ENCODE measurements at places on chromosomes 4 and X.
A peak's percentile ranks its signal among the peaks of the same experiment; 100 is the strongest.

DNA sequence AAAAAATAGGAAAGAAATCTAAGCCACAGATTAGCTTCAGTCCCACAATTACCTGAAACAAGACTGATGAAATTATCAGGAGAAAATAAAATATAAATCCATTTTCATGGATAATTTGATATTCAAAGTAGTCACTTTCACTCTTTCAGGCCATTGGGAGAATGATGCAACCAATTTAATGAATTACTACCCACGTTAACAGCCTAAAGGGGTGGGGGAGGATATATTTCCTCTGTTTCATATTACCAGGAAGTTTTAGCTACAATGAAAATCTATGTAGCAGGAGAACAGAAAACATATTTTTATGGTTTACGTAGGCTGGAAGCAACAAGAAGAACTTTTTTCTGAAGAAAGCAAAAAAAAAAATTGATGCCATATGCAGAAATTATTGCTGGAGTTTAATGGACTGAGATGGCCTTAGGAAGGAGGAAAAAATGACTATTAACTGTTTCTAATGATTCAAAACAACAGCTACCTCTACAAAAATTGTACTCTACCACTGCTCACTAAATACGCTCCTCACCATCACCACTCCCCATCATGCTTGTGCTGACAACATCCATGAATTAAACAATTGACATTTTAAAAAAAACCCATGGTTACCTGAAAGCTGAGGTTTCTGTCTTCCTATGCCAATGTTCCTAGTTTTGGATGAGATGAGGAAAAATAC lies 100.9 kb downstream of the CXXC4 start:
- no peak for DNase-seq

- DNase-seq: no peak
These were observed 4.6 kb upstream of the CCNG2 start for GRCh38 chr4:77152421-77152820.

GRCh38 chrX:48942895-48943294 lies 14.5 kb downstream of the OTUD5 start:
- DNase-seq: no peak

DNA sequence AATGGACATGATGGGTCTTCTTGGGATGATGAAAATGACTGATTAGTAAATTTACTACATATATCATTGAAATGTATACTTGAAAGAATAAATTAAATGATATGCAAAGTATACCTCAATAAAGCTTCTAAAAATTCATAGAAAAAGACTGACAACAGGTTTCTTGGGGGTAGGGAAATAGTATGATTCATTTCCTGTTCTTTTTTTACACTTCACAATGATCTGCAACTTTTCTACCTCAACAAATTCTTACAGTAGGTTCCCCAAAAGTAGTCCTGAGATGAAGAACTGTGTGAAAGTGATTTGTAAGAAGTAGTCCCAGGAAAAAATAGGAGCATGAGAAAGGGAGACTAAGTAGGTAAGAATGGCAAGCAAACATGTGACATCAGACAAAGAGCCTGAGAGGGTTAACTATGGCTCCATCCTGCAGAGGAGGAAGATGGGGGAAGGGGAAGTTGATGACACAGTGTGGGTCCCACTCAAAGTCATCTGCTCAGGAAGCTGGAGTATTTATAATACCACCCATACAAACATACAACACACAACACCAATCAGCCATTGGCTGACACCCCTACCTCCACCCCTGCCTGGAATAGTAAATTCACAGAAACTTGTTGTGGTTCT lies 73.9 kb downstream of the ARHGAP6 start:
- no peak for DNase-seq

DNA sequence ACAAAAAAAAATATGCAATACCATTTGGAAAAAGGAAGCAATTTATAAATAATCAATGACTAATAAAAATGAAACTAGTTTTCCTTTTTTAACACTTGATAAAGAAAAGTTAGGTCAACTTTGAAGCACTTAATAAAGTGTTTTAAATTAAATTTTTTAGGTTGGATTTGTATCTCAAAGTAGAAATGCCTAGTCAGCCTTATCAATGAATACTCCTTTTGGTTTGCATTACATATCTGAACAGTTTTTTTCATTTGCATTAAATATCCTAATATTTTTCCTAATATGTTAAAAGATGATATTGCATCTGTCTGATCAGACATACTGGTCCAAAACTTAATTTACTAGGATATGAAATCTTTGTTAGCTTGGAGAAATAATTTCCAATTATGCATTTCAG lies 155.8 kb upstream of the ZFP42 start:
- no peak for DNase-seq

DNA sequence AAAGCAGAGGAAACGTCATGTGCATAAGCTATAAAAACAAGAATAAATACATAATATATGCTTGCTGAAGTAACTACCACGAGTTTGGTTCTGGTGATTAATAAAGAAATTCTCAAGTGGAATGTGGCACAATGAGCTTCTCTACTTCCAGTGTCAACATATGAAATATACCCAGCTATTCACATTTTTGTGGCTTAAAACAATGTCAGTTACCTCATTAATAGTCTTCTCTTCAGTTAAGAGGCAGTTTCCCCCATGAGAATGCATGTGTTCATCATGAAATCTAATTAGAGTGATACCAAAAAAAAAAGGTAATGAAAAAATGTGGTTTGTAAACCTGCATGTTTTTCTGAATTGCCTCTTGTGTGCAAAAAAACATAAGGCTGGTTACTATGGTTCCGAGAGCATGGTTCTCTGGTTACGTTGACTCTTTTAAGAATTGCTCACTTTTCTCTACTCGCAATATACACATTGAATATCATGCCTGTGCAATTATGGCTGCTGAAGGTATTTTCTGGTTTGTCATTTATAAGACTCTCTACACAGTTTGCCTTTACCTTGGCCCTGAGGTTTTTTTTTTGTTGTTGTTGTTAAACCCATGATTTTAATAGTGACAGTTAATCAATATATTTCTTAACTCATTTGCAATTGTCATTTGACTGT lies 108.2 kb downstream of the PCDH7 start:
- no peak for DNase-seq

DNA sequence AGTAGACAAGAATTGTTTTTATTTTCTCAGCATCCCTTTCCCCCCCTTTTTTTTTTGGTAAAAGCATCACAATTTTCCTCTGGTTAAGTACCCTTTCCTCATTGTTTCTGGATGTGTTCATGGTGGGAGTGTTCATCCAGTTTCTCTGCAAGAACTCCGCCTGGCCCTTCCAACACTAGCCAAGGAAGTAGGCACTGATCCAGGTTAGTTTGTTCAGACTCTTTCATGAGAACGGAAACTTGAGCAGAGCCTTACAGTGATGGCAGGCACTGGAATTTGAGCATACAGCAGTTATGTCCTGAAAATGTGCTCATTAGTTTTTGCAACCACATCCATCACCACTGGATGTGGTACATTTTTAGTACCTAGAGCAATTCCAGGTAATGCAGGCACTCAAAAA lies 336.1 kb upstream of the BOD1L1 start:
- no peak for DNase-seq

DNA sequence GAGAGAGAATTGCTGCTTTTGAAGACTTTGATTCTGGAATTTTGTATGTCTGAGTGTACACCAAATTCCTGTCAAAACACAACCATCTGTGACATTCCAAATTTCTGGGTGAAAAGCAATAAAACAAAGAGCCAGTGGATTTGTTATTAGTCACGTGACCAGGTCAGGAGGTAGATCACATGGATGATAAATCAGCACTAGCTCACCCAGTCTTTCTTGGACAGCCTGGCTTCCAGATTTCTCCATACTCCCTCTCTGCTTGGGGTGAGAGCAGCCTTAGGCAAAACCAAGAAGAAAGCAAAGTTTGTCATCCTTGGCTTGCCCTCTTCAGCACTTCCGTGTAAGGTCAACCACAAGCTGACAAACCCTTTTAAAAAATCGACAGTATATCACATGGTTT lies 194.2 kb downstream of the CLCN4 start:
- DNase-seq: no peak

DNA sequence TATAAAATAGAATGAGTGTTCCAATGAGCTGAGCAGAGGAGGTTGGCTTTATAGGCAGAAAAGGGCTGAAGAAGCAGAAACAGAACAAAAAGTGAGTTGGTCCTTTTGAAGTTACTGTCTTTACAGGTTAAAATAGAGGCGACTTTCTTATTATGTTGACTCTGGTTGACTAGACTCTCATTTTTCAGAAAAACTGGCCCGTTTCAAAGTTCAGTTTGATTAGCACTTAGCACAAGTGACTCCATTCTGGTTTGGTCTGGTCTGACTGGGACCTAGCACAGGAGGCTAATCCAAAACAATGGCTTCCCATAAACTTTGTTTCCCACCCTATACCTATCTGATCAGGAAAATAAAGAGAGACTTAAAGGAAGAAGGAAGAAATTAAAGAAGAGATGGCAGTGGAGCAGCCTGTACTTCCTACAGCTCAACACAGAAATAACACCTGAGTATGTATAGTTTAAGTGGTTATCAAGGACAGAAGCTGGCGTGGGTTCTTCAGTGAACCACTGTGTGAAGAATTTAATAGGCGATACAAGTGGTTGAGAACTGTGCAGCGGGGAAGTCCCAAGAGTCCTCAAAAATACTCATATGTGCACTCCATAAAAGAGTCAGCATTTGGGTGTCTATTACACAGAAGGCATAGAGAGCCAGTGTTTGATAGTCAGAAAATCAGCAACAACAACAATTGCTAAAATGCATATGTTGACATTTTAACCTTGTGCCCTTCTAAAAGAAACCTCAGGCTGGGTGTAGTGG lies 554.8 kb upstream of the HTR2C start:
- no peak for DNase-seq

DNA sequence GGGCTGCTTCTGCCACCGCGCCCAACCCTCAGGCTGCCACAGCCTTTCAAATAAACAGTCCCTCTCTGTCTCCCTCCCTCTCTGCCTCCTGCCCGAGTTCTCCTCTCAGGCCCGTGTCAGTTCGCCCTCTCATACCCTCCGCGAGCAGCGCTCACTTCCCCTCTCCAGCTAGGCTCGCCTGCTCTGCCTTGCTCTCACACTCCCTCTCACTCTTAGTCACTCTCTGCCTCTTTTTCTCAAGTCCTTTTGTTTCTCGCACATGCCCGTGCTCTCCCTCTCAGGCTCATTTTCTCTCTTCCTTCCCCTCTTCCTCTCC lies 3.2 kb downstream of the EFNB1 start:
- DNase-seq: no peak

DNA sequence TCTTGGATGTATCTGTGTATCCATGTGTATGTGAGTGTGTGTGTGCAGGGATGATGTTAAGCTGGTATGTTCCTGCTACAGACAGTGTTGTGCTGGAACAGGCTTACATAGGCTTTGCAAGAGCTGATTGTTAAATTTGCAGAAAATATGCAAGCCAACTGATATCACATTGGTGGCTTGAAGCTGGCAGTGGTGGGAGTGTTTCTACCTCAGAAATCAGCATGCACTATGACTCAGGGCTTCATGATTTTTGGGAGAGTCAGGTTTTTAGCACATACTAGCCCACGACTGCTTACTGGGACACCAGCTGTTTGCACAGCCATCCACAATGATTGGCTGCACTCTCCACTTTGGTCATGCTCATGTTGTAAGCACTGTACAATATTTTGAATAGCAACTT lies 261.8 kb downstream of the DHX15 start:
- DNase-seq: no peak

GRCh38 chr4:113636877-113637276 lies 124.7 kb downstream of the CAMK2D start:
- no peak for DNase-seq

DNA sequence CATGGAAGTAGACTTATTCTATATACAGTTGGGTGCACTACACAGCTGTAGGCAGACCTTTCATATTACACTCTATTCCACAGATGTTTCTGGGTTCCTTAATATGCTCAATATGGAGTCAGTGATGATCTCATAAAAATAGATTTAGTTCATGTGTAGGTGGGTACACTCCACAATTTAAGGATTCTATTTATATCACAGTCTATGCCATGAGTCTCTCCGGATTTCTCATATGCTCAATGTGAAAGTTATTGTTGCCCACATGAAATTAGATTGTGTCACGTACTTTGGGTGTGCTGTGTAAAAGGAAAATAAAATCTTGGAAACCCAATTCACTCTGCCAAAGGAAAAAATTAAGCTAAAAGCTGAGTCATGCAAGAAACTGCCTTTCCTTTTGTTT lies 32.5 kb upstream of the TASL start:
- no peak for DNase-seq

GRCh38 chrX:55030271-55031205 lies at the start of gene ALAS2:
Gene ALAS2 (minus strand): TSS chrX:55030977. CDS start chrX:55026000, 4,977 bp downstream.
- no peak for DNase-seq

- no peak for DNase-seq
These were observed 48.1 kb downstream of the DCLK2 start for GRCh38 chr4:150126201-150126863.

DNA sequence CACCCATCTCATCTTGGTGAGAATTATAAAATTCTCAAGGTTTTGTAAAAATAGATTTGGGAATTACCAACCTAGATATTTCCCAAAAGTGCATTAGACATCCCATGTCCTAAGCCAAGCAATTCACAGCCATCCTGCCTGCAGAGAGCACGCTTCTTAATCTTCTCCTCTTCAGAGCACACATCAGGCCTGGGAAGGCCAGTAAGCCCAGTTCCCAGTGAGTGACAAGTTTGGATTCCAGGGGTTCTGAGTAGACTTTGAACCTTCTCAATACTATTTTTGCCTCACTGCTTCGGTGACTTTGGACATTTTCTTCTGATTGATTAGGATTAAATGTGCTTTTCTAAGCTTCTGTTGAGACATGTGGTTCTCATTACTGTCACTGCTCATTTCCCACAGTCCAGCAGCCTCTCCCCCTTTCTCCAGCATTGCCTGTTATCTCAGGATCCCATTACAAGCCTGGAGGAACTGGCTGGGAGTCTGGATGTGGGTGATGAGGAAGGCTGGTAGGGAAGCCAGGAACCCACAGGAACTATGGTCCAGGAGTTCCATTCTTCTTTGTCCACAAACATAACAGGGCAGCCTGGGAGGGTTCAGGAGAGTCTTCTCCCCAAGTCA lies 56.4 kb upstream of the TMEM150C start:
- DNase-seq: no peak

DNA sequence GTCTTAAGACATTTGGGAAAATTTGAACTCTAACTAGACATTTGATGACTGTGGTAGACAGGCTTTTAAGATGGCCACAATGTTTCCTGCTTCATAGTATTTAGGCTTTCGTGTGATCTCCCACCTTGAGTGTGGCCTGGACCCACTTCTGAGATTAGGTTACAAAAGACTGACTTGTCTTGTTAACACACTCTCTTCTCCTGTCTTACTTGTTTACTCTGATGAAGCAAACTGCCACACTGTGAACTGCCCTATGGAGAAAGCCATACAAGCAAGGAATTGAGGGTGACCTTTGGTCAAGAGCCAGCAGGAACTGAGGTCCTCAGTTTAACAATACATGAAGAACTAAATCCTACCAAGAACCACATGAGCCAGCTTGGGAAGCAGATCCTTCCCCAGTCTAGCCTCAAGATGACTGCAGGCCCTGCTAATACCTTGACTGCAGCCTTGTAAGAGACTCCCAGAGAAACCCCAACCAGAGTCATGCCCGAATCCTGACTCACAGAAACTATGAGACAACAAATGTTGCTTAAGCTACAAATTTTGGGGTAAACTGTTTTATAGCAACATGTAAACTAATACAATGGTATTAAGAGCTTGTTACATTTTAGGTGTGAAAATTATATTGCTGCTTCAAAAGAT lies 20.3 kb downstream of the UBA6 start:
- no peak for DNase-seq

GRCh38 chr4:94746746-94747145 lies 11.0 kb upstream of the BMPR1B start:
- no peak for DNase-seq

- DNase-seq: peak; percentile 55
These were observed 117.3 kb downstream of the DRD5 start for GRCh38 chr4:9898596-9899305.

GRCh38 chrX:99077099-99077498 lies 1333.0 kb downstream of the PCDH19 start:
- no peak for DNase-seq

- DNase-seq: no peak
These were observed 31.2 kb downstream of the RS1 start for GRCh38 chrX:18640686-18641085.
